ENCODE measurements at places on chromosomes 5 and 9.

DNA sequence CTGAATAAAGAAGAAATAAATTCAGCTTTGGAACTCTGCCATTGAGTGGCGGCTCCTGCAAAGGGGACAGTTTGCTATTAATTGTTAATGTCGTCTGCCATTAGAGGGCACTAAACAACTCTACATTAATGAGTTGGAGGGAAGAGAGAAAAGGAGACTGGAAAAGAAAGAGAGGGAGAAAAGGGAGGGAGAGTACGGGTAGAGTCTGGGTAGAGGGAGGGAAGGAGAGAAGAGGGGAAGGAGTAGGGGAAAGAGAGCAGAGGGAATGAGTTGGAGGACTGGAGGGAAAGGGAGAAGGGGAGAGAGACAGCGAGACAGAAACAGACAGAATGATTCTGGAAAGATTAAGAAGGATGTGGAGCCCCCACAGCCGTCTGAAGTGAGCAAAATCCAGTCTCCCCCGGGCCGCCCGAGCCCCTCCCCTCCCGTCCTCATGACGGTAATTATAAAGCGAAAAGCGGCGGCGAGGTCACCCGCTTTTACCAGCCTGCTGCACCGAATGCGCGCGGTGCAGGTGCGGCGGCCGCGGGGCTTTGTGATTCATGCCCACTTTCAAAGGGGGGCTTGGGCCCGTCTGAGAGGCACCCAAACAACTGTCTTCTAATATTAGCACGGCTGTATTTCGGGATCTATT lies 1.9 kb upstream of the FST start:
- peak; percentile 29 for DNase-seq

DNA sequence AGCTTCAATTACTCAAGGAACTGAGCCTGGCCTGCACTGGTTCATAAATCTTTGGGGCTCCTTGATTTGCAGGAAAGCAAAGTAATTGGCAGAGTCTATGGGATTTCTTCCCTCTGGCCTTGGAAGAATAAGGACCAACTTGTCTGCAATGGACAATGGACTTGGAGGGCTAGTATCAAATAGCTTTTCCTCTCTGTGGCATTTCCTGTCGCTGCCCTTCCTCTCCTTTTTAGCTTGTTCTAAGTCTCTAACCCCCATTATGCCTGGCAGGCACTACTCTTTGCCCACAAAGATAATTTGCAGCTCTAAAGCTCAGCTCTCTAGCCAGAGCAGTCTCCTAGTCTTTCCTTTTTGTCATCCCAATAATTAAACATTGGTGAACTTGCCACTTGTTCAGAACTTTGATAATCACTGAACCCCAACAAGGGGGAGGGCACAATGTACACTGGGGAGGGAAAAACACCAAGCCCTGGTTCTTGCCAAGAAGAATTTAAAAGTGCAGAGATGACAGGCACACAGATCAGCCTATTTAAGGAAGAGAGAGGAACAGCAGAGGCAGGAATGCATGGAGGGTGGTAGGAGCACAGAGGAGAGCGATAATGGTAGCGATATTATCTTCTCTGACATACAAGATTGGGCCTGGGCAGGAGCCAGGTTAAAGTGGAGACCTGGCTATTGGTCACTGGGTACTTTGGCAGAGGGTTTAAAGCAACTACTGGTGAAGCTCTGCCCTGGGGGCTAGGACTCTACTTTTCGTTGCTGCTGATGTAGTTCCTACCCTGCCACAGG lies 38.5 kb downstream of the FAM219A start:
- no peak for DNase-seq

GRCh38 chr5:171344936-171345608 lies 36.0 kb downstream of the TLX3 start:
- DNase-seq, result no peak

- DNase-seq, result peak; percentile 9
These were observed 105.4 kb upstream of the PCAT7 start for GRCh38 chr9:94449486-94449885.

DNA sequence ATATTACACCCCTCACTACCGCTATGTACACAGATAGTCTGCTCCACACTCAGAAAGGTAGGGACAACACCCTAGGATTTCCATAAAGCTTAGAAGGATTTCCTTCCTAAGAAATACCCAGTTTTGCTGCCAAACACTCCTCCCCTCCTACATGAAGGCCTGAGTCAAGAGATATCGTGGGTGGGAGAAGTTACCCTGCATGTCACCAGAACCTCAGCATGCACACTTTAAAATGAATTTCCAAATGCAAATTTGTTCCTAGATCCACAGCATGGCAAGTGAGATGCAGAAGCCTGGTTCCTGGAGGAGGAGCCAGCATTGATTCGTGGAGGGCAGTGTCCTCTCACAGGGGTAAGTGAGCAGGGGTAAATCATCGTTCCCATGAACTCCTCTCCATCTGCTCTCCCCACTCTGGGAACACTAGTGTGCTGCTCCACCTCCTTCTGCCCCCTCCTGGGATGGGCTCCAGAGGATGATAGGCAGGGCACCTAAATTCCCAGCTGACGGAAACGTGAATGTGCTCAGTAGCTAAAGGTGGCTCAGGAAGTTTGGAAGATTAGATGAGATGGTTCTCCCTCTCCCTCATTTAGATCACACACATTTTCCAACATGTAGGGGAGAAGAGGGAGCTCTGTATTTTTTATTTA lies 76.7 kb downstream of the PDE4D start:
- DNase-seq, result no peak

- no peak for DNase-seq
These were observed 44.6 kb downstream of the ADAMTS2 start for GRCh38 chr5:179300581-179301180.

DNA sequence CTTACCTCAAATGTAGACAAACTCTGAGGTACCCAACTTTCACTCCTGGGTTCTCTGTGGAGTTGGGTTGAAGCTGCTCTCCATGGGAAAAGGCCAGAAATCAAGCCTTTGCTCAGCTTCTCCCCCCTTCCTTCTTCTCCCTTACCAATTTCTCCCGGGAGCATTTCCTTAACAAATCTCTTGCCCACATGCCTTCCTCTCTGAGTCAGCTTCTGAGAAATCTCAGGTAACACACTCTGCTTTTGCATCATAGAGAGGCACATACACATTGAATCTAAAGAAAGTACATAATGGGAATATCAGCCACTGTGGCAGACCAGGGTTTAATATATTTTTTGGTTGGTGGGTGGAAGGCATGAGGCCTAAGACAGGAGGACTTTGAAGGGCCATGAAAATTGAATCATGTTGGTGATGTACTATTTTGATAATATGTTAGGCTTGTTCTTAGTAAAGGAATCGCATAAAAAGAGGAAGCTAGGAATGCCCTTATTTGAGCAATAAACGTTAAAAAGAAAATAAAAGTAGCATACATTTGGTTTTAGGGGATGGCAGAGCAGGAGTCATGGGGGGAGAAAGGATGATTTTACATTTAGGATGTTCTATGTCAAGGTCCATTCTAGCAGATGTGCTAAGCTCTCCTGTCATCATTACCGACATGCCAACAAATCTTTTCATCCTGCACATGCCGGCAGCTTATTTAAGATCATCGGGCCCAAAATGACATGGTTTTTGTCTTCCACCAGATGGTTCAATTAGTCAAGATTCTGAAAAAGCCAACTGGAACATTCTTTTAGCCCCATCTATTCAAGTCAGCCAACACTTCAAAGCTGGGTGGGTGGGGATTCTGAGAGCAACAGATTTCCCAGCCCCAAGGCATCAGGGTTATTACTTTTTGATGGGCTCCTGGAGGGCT lies 199.5 kb upstream of the CLINT1 start:
- no peak for DNase-seq

DNA sequence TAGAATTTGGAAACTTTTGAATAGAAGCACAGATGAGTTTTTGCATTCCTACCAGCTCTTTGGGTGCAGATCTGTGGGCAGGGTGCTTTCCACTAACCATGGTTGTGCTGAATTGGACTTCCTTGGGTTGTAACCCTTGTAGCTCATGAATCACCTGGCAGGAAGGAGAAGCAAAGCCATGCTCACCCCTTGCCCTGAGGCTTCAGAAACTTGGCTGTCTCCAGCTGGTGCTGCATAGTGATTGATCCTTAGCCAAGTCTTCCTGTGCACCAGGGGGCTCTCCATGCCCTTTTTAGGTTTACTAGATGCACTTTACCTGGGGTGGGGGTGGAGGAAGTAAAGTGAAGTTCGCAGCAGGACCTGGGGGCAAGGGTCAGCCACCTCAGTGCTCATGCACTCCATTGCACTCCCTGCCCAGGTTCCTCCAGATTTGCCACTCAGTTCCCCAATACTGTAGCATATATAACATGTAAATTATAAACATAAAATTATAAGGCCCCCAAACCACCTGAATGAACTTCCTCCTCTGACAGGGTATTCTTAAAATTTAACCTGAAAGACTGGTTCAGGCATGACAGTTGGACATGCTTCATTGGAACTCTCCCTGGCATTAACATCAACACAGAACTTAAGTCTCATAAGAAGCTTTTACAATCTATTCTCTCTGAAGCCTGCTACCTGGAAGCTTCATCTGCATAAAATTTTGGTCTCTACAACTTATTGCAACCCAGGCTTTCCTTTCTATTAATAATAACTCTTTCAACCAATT lies 25.8 kb upstream of the IFNA14 start:
- peak; percentile 21 for DNase-seq

DNA sequence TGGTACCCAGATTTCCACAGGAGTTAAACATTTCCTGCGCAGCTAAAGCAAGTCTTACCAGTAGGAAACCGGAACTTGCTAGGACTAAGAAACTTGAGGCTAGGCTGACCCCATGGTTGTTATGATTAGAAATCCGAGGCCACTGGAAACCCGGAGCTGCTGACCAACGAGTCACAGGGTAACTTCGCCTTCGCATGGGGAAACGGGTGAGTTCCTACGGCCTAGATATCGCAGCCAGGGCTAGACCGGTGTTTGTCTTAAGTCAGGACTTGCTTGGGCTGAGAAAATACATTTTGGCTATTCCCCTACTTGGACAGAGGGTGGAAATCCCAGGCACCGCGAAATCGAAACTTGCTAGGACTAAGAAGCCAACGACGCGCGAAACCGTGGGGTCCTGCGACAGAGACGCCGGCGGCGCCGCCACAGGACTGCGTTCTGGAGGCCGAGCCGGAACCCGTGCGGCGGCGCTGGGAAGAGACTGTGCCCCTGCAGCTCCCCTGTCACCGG lies 1.6 kb upstream of the ANXA2R start:
- peak; percentile 81 for DNase-seq

GRCh38 chr5:61614606-61615005 lies 282.5 kb downstream of the ZSWIM6 start:
- no peak for DNase-seq

- peak; percentile 44 for DNase-seq
These were observed 289.4 kb upstream of the DAB2 start for GRCh38 chr5:39714036-39714698.

Data from GM12865 (cell line).